ENCODE measurements at places on chromosomes 11 and 22.

- no peak for DNase-seq
Measured at GRCh38 chr22:43482318-43482625, 70.5 kb downstream of the MPPED1 start.

GRCh38 chr22:50148991-50149721 lies 21.4 kb upstream of the PANX2 start:
- peak; percentile 91 for DNase-seq

DNA sequence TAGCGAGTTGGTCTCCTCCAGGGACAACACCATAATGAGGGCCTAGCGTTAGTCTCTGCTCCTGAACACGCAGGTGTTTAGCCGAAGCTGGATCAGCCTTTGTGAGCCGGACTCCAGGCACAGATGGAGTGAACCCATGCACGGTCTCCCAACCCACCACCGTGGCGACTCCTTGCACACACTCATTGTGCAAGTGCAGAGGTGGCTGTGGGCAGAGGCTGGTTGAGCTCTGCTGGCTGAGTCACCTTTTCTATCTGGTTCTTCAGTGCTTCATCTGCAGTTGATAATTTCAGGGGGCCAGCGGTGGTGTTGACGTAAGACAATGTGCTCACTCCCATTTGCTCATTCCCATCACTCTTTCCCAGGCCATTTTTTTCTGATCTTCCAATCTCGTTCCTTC lies 72.1 kb upstream of the SLC22A12 start:
- DNase-seq: no peak

DNA sequence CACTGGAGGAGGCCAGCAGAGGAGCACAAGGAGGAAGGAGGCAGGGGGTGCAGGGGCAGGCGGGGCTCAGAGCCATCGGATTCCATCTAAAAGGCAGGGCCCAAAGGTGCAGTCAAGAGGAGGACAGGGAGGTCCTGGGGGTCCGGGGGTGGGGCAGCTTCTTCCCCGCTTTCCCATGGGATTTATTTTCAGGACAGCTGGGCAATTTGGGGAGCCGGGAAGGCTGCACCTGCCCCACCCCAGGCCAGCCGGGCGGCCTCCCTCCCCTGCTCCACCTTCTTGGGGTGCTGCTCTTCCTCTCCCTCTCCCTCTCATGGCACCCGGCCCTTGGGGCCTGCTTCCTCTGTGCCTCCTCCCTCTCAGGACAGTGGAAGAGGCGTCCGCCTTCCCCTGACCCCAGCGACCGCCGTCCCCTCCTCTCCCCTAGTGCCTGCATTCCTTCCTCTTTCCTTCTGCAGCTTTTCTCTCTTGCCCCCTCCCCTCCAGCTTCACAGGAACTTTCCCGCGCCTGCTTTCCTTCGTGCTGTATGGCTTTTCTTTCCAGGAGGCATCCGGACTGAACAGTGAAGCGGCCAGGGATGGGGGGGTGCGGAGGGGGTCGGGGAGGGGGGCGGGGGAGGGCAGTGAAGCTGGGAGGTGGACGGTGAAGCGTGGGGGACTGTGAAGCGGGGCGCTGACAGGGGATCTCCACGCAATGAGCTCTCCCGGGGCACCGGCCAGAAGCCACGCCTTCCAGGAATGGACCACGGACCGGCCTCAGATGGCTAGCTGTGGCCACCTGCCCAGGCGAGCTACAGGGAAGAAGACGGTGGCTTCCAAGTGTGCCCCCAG lies 26.9 kb downstream of the APOBEC3H start:
- no peak for DNase-seq

DNA sequence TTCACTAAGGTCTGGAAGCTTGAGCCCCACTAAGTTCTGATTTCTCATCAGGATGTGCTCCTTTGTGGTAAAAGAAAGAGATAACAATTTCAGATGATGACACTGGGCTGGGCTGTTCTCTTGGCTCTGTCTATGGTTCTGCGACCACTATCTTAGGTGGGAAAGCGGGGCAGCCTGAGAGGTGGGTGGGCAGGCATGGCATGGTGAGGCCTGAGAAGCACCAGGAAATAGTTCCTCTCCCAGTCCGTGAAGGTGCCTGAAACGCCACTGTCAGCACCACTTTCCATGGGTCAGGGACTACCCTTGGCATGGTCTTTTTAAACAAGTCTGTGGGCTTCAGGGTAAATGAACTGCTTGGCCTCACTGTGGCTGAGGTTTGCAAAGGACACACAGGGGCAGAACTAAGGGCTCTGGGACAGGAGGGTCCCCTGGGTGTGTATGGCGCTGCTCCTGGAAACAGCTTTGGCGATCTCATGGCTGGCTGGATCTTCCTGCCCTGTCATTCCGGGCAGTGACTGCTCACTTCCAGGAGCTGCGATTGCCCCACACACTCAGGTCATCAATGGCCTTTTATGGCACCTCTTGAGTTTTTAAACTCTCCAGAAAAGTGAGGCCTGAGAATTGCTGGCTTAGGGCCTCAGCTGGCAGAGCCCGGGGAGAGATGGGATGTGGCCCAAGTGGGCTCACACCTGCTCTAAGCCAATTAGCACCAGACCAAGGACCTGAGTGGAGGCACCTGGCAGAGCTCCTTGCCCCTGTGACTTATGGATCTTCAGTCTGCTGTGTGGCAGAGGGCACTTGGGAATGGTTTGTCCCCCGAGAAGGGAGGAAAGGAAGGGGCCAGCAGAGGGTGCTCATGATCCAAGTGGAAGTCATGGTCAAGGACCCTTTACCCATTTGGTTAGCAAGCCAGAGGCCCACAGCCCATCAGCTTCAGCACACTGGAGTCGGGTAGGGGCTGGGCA lies 55.6 kb upstream of the LYVE1 start:
- DNase-seq: no peak

GRCh38 chr11:59183771-59184170 lies 11.8 kb downstream of the DTX4 start:
- DNase-seq: no peak

- DNase-seq: no peak
Measured at GRCh38 chr11:64608636-64609035, 17.6 kb downstream of the SLC22A12 start.

DNA sequence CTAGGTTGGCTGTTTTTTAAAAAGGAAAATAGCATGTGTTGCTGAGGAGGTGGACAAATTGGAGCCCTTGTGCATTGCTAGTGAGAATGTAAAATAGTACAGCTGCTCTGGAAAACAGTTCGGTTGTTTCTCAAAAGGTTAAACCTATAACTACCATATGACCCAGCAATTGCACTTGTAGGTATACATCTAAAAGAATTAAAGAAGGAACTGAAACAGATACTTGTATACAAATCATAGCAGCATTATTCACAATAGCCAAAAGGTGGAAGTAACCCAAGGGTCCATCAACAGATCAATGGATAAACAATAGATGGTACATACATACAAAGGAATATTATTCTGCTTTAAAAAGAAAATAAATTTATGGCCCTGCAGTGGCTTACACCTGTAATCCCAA lies 111.4 kb downstream of the CSTPP1 start:
- no peak for DNase-seq

DNA sequence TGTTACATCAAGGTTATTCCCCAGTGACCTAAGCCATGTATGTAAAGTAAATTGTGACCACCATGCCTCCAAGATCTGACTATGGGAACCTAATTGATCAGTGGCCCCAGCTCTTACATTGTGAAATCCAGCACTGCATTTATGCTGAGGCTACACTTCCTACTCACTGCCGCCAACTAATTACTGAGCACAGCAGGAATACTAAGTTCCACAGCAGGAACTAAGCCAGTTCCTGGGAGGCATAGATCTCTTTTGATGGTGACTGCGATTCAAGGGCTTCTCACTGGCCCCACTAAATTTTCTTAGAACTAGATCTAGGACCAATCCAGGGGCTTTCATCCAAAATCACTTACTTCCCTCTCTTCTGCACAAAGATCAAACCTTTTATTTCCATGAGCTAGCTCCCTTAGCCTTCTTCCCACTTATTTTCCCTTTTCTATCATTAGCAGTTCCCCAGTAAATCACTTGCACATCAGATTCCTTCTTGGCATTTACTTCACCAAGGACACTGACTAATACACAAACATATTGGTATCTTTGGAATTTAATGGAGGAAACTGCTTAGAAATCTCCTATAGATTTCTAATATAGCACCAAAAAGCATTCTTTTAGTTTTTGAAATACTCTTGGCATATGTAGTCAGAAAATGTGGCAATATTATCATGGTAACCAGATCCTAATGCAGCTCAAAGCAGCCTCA lies 46.0 kb downstream of the CNTN5 start:
- DNase-seq: no peak

DNA sequence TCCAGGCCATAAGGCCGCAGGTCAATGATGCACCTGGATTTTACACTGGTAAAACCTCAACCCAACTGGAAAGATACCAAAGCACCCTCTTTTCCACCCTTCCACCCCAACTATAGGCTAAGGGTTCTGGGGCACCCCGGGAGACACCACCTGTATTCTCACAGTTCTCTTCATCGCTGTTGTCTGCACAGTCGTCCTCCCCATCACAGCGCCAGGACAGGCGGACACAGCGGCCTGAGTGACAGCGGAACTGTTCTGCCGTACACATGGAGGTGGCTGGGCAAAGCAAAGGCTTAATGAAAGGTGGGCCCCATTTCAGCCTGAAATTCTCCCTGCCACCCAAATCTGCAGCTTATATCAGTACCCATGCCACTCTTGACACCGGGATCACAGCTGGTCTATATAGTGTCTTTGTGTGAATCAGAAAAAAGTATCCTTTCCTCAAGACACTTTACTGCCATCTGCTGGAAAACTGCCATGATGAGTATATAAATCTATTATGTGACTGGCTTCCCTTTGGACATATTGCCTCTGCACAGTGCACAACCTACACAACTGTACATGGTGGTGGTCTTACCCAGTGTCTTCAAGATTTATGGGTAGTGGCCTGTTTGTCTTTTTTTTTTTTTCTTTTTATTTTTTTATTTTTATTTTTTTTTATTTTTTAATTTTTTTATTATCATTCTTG lies 21.5 kb downstream of the LRP4 start:
- peak; percentile 70 for DNase-seq

DNA sequence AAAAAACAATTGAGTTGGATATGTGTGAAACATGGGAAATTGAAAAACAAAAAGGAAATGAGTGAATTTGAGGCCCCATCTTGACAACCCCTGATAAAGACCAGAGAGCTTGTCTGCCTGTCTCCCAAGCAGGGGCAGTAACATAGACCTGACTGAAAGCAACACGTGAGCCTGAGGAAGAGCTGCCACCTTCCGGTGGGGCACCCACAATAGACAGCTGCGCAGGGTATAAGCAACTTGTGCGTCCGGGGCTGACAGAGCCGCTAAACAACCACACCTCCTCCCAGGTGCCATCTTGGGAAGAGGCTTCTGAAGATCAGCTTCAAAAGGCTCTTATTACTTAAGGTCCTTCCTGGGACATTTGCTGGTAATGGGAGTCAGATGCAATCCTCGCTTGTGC lies 166.8 kb downstream of the NTM start:
- no peak for DNase-seq

DNA sequence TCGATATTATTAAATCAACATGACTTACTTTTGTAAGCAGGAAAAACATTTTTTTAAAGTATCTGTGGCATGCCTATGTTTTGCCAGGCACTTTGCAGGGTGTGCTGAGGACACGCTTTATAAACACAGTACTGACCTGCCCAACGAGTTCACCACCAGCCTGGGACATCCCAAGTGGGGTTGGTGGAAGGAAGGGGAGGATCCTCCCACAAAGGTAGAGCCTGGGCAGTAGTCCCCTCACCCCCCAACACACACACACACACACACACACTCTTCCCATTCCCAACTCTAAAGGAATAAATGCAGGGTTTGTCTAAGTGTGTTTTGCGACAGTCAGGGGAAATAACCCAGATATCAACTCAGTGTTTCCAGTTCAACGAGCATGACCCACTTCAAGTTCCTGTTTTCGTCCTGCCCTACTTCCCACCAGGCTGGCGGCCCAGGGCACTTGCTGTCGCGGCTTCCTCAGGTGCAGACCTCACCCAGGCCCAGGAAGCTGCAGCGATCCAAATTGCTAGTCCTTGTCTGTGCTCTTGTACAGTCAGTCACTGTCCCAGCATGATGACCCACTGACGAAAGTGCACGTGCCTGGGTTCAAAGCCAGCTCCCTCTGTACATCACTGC lies 3.1 kb downstream of the CERK start:
- peak; percentile 77 for DNase-seq

GRCh38 chr22:31577711-31578110 lies 81.4 kb downstream of the SFI1 start:
- no peak for DNase-seq

GRCh38 chr11:118619444-118620197 lies 12.2 kb downstream of the PHLDB1 start:
- DNase-seq: no peak

DNA sequence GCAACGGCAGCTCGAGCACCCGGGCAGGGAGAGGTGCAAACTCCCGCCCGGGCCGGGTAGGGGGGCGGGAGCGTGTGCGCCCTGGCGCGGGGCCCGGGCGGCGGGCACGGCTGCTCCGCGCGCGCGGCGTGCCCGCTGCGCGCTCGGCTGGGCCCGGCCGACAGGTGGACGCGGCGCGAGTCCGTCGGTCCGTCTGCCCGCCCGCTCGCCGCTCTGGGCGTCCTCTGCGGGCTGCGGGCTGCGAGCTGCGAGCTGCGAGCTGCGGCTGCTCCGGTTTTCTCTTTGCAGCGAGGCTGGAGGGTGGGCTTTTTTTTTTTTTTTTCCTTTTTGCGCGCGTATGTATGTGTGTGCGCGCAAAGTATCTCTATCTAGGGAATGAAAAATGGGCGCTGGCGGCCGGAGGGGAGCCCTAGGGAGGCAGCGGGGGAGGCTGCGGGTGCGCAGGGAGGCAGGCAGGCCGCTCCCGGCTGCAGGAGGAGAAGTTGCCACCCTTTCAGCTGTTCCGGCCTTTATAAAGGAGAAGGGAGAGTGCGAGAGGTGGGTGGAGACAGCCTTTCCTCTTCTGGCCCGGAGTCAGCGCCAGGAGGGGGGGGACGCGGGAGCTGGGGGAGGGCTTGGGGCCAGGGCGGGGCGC lies at the start of gene PDGFB:
TSS of gene PDGFB (minus strand) at position 487 of the 634 bp plus-strand sequence. CDS start 1,019 bp downstream, outside the sequence.
- no peak for DNase-seq

- DNase-seq: no peak
Measured at GRCh38 chr11:71164186-71164585, 88.2 kb downstream of the SHANK2 start.

DNA sequence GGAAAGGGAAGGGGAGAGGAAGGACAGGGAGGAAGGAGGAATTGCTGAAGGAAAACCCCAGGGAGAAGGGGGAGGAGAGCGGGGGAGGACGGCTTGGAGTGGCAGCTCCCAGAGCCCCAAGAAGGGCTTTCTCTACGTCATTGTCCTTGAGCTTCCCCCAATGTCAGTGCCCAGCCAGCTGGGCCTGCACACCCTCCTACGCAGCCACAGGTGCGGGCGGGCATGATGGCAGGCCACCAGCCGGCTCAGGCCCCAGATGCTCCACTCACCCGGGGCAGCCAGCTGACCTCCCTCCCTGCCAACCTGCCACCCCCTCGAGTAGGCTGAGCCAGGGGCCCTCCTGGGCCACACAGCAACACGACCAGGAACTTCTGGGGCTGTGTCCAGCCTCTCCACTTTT lies 11.2 kb downstream of the SYT7 start:
- DNase-seq: no peak

All from activated CD4-positive, alpha-beta T cell treated with anti-CD3 and anti-CD28 coated beads, Interleukin-2, amount 10 ng/mL, durations not matched to agents 24 days and 14 days (primary cell).